ENCODE measurements at places on chromosomes 5 and 9. TPM values are rescaled to one million over a fixed set of nuclear protein-coding genes. Genes with fewer than 3 reads are reported as not detected.

GRCh38 chr5:61617995-61618525 is 286.0 kb downstream of the ZSWIM6 start:
- no peak for DNase-seq

DNA sequence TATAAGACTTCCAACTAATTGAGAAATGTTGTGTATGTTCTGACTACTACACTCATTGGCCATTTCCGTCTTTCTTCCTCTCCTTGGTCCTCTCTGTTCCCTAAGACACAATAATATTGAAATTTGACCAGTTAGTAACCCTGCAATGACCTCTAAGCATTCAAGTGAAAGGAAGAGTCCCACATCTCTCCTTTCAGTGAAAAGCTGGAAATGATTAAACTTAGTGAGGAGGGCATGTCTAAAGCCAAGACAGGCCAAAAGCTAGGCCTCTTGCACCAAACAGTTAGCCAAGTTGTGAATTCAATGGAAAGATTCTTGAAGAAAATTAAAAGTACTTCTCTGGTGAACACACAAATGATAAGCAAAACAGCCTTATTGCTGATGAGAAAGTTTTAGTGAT is 122.5 kb downstream of the PRR16 start:
- no peak for DNase-seq

GRCh38 chr9:136529516-136530460 is 16.1 kb downstream of the NOTCH1 start:
- DNase-seq = no peak

- no peak for DNase-seq
Observed at GRCh38 chr5:50439221-50439620, 1.9 kb downstream of the EMB start.

- DNase-seq = peak; percentile 66
Observed at GRCh38 chr9:134068744-134069479, 1.1 kb upstream of the BRD3 start.

DNA sequence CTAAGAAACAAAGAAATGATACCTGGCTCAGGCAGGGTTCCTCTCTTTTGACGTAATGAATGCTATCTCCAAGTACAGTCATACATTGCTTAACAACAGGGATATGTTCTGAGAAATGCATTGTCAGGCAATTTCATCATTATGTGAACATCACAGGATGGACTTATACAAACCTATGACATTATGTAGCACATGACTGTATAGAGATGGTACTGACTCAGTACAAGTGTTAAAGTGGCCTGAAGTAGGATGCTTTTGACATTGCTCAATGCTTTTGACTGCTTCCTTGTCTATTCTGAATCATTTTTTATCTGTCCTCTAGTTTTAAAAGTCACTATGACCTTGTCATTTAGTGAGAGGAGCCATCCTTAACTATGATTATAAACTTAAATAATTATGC is 147.6 kb downstream of the NR2F1-AS1 start:
- DNase-seq = no peak

DNA sequence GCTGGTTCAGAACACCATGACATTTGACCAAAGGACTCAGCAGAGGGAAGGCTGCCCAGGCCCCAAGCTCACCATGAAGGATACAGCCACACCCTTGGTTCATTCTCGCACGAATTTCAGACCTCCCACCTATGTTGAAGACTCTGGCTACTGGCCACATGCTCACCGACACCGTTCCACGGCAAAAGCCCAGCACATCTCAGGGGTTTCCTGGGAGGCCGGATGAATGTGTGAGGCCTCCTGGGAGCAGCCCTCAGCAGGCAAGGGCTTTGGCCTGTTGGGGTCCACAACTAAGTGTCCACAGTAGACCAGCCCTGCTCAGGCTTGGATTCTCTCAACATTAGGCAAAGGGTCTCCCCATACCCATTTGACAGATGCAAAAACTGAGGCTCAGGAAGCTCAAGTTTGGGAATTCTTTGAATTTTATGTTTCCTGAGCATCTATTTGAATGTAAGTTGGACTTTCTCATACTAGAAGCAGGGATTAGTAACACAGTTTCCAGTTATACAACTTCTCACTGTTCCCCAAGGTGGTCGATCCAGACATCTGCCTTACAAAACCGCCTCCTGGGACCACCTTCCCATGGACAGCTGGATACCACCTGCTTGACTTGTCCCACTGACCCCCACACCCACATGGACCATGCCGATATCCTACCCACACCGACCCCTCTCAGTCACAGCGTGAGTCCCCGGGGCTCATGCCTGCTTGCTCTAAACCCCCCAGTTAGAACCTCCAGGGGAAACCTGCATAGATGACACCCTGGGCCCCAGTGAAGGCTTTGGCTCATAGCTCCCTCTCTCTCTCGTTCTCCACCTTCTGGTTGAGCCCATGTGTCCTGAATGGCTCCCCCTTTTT is 27.9 kb downstream of the CCT5 start:
- DNase-seq = no peak

GRCh38 chr9:131112374-131113154 is 12.8 kb upstream of the NUP214 start:
- no peak for DNase-seq

- no peak for DNase-seq
Observed at GRCh38 chr5:17090839-17091238, 126.6 kb upstream of the BASP1 start.

DNA sequence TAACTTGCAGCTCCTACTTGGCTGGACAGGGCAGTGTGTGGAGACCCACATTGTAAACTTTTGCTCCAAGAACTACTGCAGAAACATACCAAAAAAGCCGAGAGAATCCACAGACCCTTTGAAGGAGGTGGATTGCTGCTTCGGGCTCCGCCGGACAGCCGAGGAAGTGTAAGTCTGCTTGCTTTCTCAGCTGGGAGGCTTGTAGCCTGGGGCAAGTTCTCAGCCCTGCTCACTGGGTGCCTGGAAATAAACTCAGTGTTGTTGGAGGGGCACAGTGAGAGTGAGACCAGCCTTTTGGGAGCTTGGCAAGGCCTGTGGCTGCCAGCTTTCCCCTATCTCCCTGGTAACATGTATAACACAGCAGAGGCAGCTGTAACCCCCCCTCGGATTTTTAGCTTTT is 215.6 kb downstream of the SYK start:
- no peak for DNase-seq

GRCh38 chr9:136140966-136141365 is 22.3 kb upstream of the TMEM250 start:
- no peak for DNase-seq

DNA sequence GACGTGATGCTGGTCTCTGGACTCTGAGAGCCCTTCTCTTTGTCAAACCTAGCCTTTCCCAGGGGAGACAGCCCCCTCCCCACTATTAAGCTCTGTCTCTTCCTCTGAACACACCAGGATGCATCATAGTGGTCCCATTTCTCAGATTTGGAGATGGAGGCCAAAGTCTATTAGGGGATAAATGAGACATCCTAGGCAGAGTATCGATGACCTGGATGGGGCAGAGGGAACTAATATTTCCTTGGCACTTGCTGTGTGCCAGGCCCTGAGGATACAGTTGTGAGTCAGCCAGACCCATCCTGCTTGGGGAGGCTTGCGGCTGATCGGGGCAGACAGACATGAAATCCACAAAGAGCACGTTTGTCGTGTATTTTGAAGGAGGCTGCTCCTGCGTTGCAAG is 5.2 kb downstream of the DNM1 start:
- no peak for DNase-seq

- DNase-seq = no peak
Observed at GRCh38 chr5:127400539-127400938, 109.9 kb downstream of the MEGF10 start.

- DNase-seq = no peak
Observed at GRCh38 chr5:113373426-113373825, 61.4 kb downstream of the TSSK1B start.

- no peak for DNase-seq
Observed at GRCh38 chr5:88707216-88707965, 175.6 kb downstream of the MEF2C start.

GRCh38 chr9:6901180-6901579 is 143.4 kb downstream of the KDM4C start:
- DNase-seq = no peak

GRCh38 chr5:68839019-68839552 is 254.7 kb upstream of the SLC30A5 start:
- no peak for DNase-seq

- peak; percentile 26 for DNase-seq
Observed at GRCh38 chr9:107213561-107214028, 69.5 kb upstream of the RAD23B start.

DNA sequence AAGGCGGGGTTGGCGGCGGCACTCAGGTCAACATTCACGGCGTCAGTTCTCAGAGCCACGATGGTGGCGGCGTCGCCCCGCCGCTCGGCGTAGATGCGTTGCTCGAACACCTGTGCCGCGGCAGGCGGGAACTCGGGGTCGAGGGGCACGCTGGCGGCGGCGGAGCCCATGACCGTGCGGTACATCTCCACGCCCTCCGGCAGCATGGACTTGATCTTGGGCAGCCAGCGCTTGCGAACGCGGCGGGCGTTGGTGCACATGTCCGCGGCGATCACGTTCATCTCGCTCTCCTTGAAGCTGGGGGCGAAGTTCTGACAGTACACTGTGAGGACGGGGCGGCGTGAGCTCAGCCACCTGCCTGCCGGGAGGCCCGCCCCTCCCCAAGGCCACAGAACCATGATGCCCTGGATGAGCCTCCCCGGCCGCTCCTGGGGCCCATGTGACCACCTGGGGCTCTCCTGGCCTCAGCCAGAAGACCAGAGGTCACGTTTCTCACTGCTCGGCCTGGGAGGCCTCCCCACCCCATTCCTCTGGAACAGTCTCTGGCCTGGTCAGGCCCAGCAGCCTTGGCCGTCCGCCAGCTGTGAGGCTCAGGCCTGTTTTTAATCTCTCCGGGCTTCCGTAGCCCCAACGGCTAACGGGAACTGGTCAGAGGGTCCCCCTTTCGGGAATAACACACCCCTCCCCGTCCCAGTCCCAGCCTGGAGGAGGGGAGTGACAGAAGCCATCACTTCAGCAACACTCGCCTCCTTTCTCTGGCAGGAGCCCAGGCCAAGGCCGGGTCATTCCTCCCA is 50.7 kb upstream of the UBAC1 start:
- DNase-seq = peak; percentile 74

GRCh38 chr5:65483546-65484346 is 2.0 kb upstream of the ADAMTS6 start:
- peak; percentile 74 for DNase-seq

DNA sequence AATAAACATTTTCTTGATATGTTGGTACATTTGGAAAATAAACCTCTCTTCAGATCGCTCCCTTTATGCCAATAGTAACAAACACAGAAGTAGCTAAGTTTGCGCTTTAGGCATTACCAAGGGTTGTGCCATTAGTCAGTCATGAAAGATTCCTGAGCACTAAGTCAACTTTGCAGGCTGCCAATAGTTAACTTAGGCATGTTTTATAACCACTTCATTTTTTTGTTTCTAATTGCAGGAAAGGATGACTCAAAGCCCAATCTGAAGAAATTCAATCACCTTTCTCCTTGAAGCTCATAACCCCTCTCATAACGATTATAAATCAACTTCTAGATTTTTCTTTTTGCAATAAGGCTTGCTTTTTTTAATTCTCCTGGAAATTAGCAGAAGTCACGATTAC is 517.0 kb downstream of the AGTPBP1 start:
- no peak for DNase-seq

- no peak for DNase-seq
Observed at GRCh38 chr5:149510136-149510535, 41.1 kb downstream of the CSNK1A1 start.

GRCh38 chr5:32264957-32265572 is 47.7 kb downstream of the MTMR12 start:
- DNase-seq = no peak

- peak; percentile 74 for DNase-seq
Observed at GRCh38 chr5:1883120-1883924, 597 bp upstream of the IRX4 start.

DNA sequence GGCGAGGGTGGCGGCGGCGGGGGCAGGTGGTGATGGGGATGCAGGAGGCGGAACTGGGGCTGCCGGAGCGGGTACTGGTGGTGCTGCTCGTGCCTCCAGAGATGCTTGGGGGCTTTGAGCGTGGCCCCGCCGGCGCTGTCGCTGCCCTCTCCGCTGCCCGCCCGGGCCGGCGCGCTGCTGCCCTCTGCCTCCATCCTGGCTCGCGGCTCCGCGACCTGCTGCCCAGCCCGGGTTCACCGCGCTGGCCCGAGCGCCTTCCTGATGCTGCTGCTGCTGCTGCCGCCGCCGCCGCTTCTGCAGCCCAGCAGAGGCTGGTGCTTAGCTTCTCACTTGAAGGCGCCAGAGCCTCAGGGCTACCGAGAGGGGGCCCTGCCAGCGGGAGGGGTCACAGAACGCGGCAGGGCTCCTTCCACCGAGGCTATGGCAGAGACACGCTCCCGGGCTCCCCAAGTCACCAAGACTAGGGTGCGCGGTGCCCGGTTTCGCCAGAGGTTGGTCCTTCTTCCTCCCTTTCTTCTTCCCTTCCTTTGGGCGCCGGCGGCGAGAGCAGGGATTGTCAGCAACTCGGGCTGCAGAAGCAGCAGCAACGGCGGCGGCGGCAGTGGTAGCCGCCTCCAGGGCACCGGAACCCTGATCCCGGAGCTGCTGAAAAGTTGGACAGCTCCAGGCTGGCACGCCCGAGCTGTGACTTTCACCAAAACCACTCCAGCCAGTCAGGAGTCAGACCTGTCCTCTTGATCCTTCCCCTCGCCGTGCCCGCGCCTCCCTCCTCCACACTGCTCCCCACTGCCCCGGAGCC is at the start of gene PDE4D:
Gene PDE4D, minus strand, starts transcription at position 298 of the 799 bp plus-strand sequence.
- DNase-seq = peak; percentile 88

- no peak for DNase-seq
Observed at GRCh38 chr9:129624947-129625346, 1.0 kb upstream of the NTMT1 start.

Gene NUTM2F
- polyA plus RNA-seq = not detected

Gene PTTG1
- polyA plus RNA-seq = 4.4 TPM

Gene ZNF462
- polyA plus RNA-seq = 1.8 TPM

Gene CANX
- polyA plus RNA-seq = 208 TPM

Gene INSL4
- polyA plus RNA-seq = not detected

Gene SLC6A3
- polyA plus RNA-seq = 0.09 TPM

Gene SLCO6A1
- not detected for polyA plus RNA-seq

Gene LIX1
- polyA plus RNA-seq = 0.65 TPM

Gene ARHGEF28
- polyA plus RNA-seq = 21.9 TPM

Gene IFT74
- polyA plus RNA-seq = 14.1 TPM

Gene PCDHB11
- polyA plus RNA-seq = 0.47 TPM

Gene CEMIP2
- 13.9 TPM for polyA plus RNA-seq

Gene BAAT
- 0.15 TPM for polyA plus RNA-seq

Gene FOXD4L6
- polyA plus RNA-seq = not detected
